Mucosa of descending colon (tissue), 3 donors: ENCODE measurements at places on chromosomes 4 and X.

DNA sequence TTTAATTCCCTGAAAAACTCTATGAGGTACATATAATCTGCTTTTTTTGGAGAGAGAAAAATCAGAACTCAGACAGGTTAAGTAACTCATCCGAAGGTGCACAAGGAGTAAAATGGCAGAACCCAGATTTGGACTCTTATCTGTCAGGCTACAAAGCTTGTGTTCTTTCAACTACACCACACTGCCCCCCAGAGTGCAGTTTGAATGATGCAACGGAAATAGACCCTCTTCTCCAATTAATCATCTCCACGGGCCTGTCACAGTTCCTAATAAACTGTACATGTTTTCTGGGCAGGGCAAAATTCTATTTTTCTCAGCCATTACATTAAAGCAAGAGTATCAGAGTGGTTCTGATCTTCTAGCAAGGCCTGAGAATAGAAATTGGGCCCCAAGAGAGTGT lies 35.3 kb upstream of the DCX start:
- DNase-seq = no peak

- no peak for DNase-seq
Observed at GRCh38 chr4:96149894-96150293, 310.0 kb downstream of the PDHA2 start.

GRCh38 chr4:41678086-41678816 lies 70.3 kb downstream of the PHOX2B start:
- no peak for DNase-seq

DNA sequence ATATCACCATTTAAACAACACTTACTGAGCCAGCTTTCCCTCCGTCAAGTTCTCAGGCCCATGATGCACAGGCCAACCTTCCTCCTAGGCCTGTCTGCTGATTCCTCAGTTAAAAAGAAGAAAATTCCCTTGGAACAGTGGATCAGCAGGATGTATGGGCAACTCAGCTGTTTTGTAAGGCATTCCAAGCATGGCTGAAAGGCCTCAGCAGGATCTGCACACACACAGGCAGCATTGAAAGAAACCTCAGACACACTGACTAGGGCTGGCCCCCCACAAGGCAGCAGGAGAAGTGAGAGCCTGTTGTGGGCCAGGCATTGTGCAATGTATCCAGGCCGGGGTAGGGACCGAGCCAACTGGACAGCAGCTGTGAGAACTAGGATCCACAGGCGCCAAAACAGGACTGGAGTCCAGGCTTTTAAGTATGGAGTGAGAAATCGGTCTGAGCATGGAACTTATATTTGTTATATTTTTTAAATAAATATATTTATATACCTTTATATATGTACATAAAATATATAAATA lies 171.4 kb downstream of the NWD2 start:
- no peak for DNase-seq

DNA sequence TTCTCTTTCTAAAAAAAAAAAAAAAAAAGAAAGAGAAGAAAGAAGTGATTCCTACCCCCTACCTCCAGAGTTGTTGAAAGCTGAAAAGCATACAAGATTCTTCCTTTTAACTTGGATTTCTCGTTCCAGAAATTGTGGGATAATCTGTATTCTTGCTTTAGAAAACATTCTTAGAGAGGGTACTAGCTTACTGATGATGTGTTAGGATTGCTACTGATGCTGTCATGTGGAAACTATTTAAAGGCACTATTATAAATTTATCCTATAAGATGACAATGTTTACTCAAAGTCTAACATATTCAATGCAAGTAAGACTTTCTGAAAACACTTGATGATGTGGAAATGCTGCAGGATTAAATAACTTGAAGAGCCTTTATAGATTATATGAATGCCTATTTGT lies 204.0 kb upstream of the PUDP start:
- DNase-seq = no peak

GRCh38 chrX:9429767-9430166 lies 35.1 kb upstream of the TBL1X start:
- no peak for DNase-seq

DNA sequence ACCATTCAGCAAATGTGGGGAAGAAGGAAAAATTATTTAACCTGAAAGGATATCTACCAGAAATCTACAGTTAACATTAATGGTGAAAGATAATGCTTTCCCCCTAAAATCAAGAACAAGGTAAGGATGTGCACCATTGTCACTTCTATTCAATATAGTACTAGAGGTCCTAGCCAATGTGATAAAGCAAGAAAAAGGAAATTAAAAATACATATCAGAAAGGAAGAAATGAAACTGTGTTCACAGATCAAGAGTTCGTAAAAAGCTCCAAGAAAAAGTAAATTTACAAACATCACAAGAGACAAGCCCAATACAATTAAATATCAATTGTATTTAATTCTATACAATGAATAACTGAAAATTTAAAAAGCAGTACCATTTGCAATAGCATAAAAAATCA lies 57.6 kb downstream of the CNOT6L start:
- DNase-seq = no peak

GRCh38 chrX:14476205-14476604 lies 53.1 kb upstream of the GLRA2 start:
- DNase-seq = no peak

DNA sequence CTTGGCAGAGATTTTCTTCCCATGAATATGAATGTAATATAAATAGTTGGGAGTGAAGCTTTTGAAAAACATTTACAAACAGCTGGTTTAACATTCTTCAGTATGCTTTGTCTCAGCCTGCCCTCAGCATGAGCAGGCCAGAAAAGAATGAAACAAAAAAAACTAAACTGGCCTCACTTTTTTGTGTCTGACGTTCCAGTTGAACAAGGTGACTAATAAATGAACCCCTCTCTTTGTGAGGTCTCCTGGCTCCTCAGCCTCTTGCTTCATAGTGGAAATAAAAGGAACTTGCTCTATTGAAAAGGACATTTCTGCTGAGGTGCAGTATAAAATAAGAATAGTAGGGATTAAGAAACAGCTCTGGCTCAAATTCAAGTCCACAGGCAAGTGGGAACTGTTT lies 9.4 kb downstream of the CHST7 start:
- no peak for DNase-seq

- DNase-seq = no peak
Observed at GRCh38 chrX:132025041-132025440, 1.9 kb downstream of the STK26 start.

DNA sequence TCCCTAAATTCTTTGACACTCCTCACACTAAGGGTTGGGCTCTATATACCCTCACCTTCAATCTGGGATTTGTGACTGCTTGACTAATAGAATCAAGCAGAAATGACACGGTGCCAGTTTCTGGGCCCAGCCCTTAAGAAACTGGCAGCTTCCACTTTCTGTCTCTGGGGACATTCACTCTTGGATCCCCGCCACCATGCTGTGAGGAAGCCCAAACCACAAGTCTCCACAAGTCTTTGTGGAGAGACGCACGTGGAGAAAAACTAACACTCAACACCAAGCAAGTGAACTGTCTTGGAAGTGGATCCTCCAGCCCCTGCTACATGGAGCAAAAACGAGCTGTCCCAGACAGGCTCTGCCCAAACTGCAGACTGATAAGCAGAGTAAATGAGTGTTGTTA lies 1.1 kb upstream of the EDNRA start:
- DNase-seq = no peak

- DNase-seq = no peak
Observed at GRCh38 chrX:21881881-21882574, 26.2 kb downstream of the YY2 start.

- DNase-seq = no peak
Observed at GRCh38 chr4:186159613-186160012, 31.8 kb upstream of the CYP4V2 start.

DNA sequence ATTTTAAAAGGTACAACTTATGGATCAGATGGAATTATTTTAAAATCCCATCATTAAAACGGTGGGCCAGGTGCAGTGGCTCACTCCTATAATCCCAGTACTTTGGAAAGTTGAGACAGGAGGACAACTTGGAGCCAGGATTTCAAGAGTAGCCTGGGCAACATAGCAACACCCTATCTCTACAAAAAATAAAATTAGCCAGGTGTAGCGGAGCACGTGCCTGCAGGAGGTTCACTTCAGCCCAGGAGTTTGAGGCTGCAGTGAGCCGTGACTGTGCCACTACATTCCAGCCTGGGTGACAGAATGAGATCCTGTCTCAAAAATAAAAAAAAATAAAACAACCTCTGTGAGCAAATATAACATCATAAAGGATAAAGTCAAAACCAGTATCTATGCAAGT lies 11.4 kb downstream of the ADH5 start:
- no peak for DNase-seq

DNA sequence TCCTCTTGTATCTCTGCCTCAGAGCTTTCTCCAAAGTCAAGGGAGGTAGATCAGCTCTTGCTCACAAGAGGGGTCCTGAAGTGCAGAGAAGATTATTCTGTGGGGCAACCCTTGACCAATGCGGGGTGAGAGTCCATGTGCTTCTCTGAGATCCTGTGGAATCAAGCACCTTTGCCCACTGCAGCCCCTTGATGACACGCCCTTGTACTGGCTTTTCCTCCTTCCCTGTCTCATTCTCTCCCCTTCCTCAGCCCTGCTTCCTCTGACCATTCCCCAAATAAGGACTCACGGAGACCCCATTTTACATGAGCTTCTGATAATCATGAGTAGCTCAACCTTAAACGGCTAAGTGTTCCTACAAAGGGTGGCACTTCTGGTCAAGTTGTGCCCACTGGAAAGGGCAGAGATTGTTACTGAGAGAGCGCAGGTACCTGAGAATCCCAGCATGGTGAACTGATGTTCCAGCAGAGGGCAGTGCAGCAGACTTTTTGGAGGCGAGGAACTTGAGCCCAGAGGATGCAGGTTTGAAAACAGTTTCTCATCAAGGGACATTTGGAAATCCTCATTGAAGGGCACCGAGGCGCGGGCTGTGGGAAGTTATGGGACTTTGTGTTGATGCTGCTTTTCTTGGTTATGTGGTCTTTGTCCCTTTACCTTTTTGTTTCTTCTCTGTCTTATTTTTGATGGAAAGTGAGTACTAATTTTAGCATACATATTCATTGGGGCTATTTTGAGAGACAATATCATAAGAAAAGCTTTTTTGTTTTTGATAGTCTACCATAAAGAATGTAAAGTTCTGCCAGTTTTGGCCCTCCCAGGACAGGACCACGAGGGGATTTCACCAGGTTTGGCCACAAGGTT lies 201.3 kb downstream of the RBM46 start:
- DNase-seq = no peak

DNA sequence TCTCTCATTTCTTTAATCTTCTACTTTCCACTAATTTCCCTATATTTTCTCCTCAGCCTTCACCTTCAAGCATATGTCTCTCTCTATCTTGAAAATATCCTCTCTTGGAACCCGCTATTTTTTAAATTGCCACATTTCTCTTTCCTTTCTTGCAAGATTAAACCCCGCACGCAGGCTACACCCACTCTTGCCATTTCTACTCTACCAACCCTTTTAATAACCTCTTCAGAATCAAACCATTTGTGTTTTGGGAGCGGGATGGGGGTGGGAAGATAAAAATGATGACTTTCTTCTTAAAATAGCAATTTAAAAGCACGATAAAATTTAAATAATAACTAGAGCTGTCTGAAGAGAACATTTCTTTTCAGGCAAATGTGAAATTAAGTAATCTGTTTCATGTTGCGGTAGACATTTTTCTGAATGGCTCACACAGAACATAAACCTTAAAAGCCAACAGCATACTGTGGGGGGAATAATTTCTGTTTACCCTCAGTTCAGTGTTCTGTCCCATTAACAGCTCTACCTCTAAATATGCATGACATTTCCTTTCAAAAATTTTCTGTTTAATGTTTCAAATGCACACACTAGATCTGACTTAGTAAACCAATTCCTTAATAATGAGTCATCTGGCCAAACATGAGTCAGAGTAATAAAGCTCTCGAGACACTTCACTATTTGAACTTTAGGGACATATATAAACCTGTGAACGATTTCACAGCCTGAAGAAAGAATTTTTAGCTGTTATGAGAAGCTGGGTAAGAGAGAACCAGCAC lies 20.5 kb downstream of the ARSJ start:
- DNase-seq = no peak

GRCh38 chr4:73194064-73194463 lies 64.5 kb downstream of the ANKRD17 start:
- DNase-seq = no peak

- DNase-seq = no peak
Observed at GRCh38 chrX:111914398-111915090, 38.6 kb downstream of the TRPC5OS start.

DNA sequence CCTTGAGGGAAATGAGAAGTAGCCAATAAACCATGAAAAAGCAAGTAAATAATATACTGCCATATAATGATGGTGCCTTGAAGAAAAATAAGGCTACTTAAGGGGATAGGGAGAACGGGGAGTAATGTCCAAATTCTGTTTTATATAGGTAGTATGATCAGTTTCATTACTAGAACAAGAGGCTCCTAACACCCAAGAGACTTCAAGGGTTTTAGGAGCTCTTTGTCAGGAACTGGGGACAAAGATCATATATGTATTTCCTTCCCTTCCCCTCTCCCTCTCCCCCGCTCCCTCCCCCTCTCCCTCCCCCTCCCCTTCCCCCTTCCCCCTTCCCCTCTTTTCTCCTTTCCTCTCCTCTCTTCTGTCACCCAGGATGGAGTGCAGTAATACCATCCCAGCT lies 127.3 kb downstream of the PTPN13 start:
- DNase-seq = no peak

DNA sequence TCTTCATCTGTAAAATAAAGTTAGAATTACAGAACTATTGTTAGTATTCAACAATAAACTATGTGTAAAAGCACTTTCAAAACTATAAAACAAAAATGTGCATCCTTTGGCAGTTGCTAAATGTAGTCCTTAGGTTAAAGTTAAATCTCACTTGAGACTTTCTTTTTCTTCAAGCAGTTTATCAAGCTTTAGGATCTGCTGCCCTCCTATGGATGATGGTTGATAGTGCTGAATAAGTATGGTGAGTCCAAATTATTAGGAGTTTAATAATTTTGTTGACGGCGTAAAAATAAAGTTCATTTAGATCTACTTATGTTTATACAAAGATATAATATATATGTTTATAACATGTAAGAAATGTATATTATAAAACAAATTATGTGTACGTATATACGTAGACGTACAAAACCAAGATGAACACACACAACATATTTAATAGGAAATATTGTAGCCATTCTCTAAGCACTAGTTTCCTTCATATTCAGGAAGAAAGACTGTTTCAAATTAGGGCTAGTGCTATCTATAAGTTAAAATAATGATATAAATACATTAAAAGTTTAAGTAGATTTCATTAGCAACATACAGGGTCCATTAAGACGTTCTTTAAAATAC lies 22.3 kb downstream of the UGT2A2 start:
- DNase-seq = no peak

- DNase-seq = no peak
Observed at GRCh38 chr4:113209153-113209552, 159.7 kb downstream of the ANK2 start.

DNA sequence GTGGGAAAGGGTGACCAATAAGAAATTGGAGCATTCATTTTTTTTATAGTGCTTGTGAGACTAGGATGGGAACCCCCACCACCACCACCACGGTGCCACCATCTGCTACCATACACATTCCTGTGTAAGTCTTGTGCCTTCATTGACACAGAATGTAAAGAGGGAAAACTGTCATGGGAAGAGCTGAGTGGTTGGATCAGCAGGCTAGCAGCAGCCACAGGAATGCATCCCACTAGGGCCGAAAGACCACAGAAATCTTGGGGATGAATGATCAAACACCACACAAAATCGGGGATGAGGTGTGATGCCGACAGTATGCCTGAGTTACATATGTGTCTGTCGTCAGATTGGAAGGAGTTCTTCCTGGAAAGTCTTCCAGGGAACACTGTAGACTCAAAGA lies 69.2 kb downstream of the SRPX start:
- no peak for DNase-seq
